ENCODE measurements at places on chromosomes 7 and 10.

GRCh38 chr10:118798231-118798662, 43.5 kb upstream of the CACUL1 start:
- no peak for DNase-seq

DNA sequence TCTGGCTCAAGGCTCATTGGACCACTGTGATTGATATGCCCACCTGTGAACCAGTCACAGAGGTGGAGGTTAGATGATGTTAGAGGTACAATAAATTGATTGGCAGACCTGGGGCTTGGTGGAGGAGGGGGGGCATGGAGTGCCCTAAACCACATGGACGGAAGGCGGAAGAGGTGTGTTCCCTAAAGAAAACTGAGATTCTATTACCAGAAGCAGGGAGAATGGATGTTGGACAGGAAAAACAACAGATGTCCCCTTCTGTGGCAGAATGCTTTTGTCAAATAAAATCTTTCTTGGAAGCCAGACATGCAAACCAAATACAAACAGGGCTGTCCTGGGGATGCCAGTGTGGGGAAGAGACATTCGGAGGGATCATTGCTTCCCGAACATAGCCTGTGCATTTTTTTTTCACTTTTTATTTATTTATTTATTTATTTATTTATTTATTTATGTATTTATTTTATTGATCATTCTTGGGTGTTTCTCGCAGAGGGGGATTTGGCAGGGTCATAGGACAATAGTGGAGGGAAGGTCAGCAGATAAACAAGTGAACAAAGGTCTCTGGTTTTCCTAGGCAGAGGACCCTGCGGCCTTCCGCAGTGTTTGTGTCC, 433.9 kb downstream of the RPS24 start:
- DNase-seq = no peak

- DNase-seq = no peak
Measured at GRCh38 chr7:78605119-78605518, 806.5 kb downstream of the PHTF2 start.

GRCh38 chr7:151130741-151131157, 36.7 kb downstream of the GBX1 start:
- DNase-seq = no peak

- no peak for DNase-seq
Measured at GRCh38 chr10:129534826-129535225, 67.8 kb downstream of the MGMT start.

DNA sequence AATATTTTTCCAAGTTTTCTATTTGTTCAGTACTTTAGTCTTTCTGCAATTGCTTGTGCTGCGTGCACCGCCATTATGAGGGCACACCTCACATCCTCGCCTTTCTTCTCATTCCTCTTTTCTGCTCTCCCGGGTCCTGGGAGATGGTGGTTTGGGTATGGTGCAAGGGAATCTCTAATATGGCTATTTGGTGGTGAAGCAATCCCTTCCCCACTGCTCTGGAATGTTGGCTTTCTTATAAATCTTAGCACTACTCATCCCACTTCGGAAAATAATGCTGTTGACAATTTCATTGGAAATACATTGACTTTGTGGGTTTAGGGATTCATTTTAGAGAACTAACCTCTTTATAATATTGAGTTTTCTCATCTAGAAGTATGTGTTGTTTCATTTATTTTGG, 1.9 kb upstream of the GCK start:
- DNase-seq = no peak

GRCh38 chr7:71485586-71485985, 353.6 kb downstream of the GALNT17 start:
- no peak for DNase-seq

GRCh38 chr10:46096446-46096845, 50.4 kb upstream of the MSMB start:
- no peak for DNase-seq

DNA sequence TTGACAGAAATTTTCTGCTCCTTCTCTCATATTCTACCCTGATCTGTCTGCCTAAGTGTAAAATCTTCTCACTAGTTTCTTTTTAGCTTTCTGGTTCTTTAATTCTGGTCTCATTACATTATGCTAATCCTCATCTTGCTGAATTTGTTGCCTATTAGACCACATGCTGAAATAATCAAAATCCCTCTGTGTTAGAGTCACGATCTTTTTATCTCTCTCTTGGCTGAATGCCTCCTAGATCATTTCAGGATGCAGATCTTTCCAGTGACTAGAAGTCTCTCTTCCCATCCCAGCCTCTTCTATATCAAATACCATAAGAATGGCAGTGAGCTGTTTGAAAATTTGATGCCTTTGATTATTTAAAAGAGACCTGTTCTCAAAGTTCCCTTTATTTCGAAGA, 661.9 kb downstream of the SORCS1 start:
- no peak for DNase-seq

- no peak for DNase-seq
Measured at GRCh38 chr7:133051066-133051465, 30.8 kb downstream of the CHCHD3 start.

- no peak for DNase-seq
Measured at GRCh38 chr10:88957381-88957780, 4.8 kb upstream of the ACTA2 start.

DNA sequence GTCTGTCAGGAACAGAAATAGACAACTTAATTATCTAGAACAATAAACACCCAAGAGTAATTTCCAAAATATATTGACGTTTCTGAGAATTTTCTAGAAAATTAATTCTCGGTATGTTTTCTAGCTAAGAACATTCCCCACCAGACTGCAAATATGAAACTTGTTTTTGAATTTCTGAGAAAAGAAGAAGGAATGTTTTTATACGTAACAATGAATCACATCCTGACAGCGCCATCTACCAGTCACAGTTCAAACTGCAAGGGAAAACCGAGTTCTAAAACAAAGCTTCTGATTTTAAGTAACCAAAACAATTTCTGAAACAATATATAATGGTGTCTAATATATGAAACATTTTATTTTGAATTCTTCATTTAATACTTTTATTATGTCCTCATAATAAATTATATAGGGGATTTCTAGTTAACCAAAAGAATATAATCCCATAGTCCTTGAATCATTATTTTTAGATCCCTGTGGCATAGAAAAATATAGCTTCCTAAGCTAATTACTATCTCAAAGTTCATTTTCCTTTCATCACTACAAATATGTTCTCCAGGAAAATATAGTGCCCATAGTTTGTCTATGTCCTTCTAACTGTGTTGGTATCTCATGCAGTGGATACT, 34.5 kb upstream of the MEOX2 start:
- DNase-seq = no peak

DNA sequence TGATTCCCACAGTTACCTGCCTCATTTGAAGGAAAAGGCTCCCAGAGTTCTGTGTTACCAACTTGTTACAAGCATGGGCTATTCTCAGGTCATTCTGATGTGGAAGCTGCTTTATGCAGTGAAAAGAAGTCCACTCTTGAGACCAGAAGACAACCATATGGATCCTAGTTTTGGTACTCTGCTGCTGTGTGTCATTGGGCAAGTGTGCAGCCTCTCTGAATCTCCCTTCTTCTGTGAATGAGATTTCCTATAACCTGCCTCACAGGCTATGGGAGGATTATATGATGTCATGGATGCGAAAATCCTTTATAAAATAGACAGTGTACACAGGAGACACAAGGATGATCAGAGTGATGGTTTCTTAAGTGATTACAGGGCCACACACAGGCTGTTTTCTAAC, 166.1 kb downstream of the ARID5B start:
- no peak for DNase-seq

GRCh38 chr7:55731931-55732330, 130.6 kb downstream of the SEPTIN14 start:
- DNase-seq = no peak

GRCh38 chr10:93496322-93497041, at the start of gene CEP55:
Gene CEP55 (plus strand): TSS chr10:93496612. CDS start chr10:93500052, 3,440 bp downstream.
- peak; percentile 85 for DNase-seq

DNA sequence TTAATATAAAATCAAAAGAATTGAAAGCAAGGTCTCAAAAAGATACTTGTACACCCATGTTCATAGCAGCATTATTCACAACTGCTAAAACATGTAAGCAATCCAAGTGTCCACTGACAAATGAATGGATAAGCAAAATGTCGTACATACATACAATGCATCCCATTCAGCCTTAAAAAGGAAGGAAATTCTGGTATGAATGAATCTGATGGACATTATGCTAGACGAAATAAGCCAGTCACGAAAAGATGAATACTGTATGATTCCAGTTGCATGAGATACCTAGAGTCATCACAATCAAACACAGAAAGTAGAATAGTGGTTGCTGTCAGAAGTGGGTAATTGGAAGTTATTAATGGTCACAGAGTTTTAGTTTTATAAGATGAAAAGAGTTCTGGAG, 9.5 kb upstream of the TAC1 start:
- DNase-seq = no peak

- DNase-seq = no peak
Measured at GRCh38 chr7:116232350-116232749, 22.0 kb downstream of the TES start.

- DNase-seq = no peak
Measured at GRCh38 chr10:129915526-129916378, 48.3 kb downstream of the EBF3 start.

DNA sequence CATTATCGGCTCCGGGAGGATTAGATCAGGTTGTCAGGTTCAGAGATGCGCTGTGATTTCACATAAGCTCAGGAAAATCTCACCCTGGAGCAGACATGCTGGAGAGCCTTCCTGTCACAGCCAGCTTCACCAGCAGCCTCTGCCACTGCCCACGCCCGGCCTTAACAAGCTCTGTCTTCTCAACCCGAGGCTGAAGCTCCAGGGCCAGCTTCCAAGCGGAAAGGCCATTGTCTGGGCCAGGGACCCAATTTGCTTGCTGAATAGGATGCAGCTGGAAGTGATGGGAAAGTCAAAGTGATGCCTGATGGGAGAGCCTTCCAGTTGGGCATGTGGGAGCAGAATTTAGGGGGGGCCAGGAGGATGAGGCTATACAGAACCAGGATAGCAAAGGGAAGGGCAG, 36.3 kb downstream of the C10orf105 start:
- DNase-seq = no peak
